ENCODE measurements at places on chromosomes 5 and 9.
A peak's percentile ranks its signal among the peaks of the same experiment; 100 is the strongest.

DNA sequence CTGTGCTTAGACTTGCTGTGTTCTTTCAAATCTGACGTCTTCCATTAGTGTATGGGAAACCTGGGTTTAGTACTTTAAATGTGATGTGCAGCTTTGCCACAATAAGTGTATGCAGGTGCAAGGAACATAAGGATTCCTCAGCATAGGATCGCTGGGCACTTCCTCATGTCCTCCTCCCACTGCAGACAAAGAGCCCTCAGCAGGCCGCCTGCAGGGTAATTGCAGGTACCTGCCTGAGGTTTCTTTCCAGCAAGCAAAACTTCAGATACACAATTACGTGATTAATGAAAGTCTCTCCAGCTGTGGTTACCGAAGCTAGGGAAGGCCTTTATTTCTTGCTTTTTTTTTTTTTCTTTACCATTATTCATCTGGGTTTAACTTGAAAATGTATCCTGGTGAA lies 233.1 kb downstream of the RFK start:
- no peak overlapping the region for H3K4me3 ChIP-seq
- peaks cover 45% of the 10 kb centered on the region for H3K36me3 ChIP-seq
- no peaks in the 10 kb centered on the region for H3K4me1 ChIP-seq
- no peak for DNase-seq

DNA sequence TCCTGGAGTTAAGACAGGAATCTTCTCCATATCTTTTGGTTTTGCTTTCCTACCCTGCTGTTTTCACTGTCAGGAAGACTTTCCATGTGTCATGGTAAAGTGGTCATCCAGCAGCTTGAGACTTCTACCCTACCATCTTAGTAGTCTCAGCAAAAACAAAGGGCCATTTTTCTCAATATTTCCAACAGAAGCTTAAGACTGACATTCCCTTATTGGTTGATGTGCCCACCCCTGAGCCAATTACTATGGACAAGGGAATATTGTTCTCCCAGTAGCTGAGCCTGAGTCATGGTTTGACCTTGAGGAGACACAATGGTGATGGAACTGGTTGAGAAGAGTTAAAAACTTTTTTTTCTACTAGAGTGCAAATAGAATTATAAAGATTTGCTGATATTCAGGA lies 105.6 kb downstream of the CSNK1G3 start:
- no peak overlapping the region for H3K27ac ChIP-seq
- no peak overlapping the region for H3K4me3 ChIP-seq

- no peaks in the 10 kb centered on the region for H3K27me3 ChIP-seq
- peak overlapping the region; percentile 57 for H3K4me3 ChIP-seq
- H3K27ac ChIP-seq = peak overlapping the region; percentile 44
- H3K36me3 ChIP-seq = peaks cover 42% of the 10 kb centered on the region
- H3K4me1 ChIP-seq = peaks cover 79% of the 10 kb centered on the region
- DNase-seq = no peak
Measured at GRCh38 chr5:180801596-180802324, 846 bp downstream of the MGAT1 start.

DNA sequence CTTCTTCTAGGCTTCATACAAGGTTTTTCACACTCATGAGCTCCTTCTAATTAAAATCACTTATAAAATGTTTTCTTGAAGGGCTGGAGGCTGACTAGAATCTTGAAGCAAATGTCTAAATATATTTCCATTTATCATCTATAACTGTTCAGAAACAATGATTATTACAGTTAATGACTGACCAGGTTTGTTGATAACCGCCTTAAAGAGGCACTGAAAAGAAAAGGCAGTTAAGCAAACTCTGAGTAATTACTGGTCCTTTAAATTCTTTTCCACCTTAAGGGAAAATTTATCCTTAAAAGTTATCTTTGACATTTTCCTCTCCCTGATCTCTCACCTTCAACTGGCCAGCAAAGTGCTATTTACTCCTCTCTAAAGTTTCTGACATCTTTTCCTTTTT lies 43.2 kb downstream of the RICTOR start:
- H3K4me1 ChIP-seq = no peaks in the 10 kb centered on the region
- H3K4me3 ChIP-seq = no peak overlapping the region
- DNase-seq = no peak
- no peaks in the 10 kb centered on the region for H3K27me3 ChIP-seq

DNA sequence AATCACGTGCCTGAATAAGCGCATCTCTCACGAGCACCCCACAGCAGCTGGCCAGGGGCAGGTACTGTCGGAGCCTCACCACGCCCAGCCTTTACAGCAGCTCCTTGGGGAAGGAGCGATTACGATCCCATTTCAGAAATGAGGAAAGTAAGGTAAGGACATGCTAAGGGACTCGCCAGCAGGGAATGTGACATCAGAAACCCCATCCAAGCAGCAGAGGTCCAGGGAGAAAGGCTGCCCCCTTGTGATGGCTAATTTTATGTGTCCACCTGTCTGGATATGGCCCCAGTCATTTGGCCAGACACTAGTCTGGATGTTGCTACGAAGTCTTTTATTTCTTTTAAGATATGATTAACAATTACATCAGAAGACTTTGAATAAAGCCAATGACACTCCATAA lies 77.3 kb downstream of the UBE2QL1 start:
- DNase-seq = no peak
- H3K36me3 ChIP-seq = no peaks in the 10 kb centered on the region
- H3K27ac ChIP-seq = no peak overlapping the region
- no peaks in the 10 kb centered on the region for H3K27me3 ChIP-seq
- H3K4me1 ChIP-seq = no peaks in the 10 kb centered on the region

DNA sequence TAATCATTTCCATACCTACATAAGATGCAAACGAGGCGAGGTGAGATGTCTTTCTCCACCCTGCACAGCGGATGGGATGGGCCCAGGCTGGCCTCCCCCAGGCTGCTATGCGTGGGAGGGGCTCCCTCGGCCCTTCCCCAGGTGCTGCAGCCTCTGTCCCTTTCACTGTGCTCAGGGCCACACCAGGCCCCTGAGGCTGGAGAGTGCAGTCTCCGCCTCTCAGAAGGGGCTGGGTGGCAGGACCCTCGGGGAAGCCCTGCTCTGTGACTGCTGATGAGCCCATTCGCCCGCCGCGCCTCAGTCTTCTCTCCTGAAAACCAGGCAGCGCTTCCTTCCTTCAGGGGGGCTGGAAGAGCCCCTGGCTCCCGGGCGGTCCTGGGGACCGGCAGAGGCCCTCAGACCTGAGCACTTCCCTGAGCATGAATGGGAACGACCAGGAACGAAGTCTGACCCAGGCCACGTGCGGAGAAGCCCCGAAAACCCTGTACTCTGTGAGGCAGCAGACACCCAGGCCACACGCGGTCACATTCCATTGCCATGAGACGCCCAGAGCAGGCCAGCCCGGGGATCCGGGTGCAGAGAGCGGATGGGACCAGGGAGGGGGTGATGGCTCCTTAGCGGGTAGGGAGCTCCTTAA lies 21.9 kb upstream of the NOTCH1 start:
- no peak overlapping the region for H3K27ac ChIP-seq
- no peak overlapping the region for H3K4me3 ChIP-seq
- no peaks in the 10 kb centered on the region for H3K36me3 ChIP-seq
- H3K27me3 ChIP-seq = no peaks in the 10 kb centered on the region
